ENCODE measurements at places on chromosomes 16 and 17.

DNA sequence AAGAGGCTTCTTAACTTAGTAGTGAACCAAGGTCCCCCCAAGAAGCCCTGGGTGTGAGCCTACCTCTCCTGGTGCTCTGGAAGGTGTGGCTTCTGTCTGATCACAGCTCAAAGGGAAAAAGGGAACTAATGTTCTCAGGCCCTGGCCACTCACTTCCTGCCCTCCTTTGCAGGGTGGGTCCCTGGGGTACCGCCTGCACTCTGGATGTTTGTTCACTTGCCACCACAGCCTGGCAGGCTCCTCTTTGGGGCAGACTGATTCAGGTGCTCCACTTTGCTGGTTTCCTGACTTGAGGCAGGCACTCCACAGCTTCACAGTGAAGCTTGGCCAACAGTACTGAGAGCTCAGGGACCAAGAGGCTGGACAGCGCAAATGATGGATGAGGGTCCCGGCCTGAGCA lies 5.9 kb upstream of the MYO15A start:
- DNase-seq = no peak

GRCh38 chr16:4651827-4652226 lies 27.2 kb downstream of the MGRN1 start:
- no peak for DNase-seq

- DNase-seq = no peak
Observed at GRCh38 chr16:89505204-89506112, 2.7 kb upstream of the SPG7 start.

DNA sequence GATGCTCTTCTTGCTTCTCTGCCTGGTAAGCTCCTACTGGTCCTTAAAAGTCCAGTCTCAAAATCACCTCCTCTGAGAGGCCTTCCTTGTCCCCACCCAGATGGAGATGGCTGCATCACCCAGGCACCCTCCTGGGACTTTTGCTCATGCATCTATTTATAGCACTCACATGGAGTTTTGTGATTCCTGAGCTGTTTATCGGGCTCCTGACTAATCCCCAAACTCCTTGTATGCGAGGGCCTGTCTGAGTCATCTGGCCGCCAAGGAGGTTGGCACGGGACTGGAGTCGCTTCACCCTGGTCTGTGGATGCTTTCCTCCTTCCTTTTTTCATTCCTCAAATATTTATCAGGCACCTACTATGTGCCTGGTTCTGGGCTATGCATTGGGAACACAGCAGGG lies 2.3 kb upstream of the MAP2K3 start:
- DNase-seq = no peak

DNA sequence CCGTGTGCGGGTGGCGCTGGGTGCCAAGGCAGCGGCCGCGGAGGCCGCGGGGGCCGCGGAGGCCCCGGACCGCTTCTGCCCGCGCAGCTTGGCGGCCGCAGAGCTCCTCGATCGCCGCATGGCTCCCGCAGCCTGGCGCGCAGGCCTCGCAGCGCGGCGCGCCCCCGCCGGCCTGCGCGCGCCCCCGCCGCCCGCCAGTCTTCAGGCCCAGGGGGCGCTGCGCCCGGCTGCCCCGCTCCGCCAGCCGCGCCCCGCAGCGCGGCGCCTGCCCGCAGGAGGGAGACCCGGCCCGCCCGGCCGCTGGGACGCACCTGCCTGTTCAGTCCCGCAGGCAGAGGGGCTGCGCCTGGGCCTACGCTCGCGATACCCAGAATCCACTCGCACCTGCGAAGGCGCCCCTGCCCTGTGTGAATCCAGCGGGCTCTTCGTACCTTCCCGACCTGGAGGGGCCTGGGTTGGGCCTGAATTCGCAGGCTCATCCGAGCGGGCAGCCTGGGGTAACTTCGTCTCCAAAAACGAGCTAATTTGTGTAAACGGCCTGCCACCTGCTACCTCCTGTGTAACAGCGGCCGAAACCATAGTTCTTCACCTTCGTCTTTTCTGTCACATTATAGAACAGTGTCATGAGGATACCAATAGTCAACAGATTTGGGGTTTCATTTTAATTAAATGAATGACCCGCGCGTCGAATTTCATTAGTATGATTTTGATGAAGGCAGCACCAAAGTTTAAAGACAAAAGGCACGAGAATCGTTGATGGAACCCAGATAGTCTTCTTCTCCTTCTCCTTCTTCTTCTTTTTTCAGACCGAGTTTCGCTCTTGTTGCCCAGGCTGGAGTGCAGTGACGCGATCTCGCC lies at the start of gene CENPV:
TSS of gene CENPV (minus strand) at position 153 of the 858 bp plus-strand sequence. CDS start at position 120, 33 bp downstream.
- DNase-seq = no peak

GRCh38 chr16:78507576-78507975 lies 408.1 kb downstream of the WWOX start:
- DNase-seq = no peak

DNA sequence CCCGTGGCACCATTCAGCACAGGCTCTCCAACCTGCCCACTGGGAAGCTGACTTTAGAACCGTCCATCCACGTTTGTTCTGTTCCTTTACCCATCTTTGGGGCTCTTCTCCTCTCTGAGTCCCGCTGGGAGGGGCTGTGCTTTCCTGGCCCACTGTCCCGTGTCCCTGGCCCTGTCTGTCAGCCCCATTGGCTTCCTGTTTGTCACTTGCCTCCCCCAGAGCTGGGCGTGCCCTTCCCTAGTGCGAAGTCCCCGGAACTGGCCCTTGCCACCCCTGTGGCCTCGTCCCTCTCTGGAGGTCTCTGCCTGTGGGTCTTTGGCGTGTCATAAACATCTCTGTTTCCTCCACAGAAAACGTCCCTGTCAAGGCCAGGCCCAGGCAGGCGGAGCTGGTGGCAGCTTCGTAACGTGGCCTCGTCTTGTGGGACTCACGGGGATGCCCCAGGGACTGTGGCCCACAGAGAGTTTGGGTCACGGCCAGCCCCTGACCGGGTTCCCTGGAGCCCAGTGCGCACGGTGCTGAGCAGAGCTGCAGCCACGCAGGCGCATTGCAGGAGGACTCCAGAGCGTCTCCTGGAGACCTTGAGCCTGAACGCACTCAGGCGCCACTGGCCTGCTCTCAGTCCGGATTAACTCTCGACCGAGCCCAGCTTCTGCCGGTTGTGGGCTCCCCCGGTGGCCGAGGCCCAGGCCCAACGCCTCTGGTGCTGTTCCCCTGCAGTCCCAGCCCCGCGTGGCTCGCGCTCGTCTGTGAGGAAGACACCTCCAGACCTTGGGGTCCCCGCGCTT lies 7.3 kb downstream of the CHMP6 start:
- DNase-seq = no peak

DNA sequence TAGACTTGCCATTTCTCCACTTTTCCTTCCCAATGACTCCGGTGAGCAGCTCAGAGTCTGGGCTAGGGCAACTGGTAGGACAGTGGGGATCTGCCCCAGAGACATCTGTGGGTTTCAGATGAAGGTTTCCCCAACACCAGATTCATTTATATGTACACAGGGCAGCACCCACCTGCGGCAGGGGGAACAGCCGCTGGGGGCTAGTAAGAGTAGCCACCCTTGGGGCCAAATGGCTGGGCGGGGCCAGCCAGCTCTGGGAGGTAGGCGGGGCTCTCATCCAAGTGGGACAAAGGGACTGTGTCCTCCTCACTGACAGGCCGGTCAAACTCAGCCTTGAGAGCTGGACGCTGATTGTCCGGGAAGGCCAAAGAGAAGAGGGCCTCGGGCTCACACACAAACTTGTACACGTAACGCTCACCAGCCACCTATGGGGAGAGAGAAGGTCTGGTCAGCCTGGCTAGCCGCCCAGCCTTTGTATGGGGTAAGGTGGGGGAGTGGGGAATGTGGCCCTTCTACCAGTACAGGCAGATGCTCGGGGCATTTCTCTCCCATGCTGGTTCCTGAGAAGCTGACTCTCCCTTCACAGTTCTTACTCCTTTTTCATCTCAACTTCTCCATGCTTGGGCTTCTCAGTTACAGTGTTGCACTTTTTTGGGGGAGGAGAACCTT lies 17.7 kb downstream of the ETV4 start:
- DNase-seq = no peak

GRCh38 chr16:89010210-89010925 lies 33.4 kb upstream of the CBFA2T3 start:
- DNase-seq = no peak

DNA sequence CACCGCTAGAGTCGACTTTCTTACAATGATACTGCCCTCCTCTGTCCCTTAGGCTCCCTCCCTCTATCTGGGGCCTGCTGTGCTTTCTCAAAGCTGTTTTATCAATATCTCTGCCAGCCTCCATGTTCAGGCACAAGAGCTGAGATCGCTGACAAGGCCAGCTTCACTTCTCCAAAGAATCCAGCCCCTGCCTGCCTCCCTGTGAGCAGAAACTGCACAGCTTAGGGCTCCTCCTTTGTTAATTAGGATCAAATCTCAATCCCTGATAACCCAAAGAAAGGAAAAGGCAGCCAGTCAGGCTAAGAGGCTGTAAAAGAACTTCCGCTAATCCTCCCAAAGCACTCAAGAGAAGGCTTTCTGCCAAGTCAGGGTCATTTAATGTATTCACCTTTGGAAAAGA lies 616.0 kb upstream of the CDH11 start:
- no peak for DNase-seq

DNA sequence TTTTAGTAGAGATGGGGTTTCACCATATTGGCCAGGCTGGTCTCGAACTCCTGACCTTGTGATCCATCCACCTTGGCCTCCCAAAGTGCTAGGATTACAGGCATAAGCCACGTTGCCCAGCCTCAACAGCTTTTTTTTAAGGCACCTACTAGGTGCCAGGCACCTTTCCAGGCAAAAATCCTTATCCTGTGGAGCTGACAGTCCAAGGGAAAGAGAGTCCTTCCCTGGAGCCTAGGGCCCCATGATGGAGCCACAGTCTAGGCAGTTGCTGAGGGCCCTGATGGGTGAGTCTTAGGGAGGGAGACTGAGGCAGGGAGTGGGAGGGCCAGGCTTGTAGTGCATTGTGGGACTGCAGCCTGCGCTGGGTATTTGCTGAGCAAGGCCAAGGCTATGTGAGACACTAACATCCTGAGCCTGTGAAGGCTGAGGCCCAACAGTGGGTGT lies 79.6 kb upstream of the TOB1 start:
- DNase-seq = no peak

DNA sequence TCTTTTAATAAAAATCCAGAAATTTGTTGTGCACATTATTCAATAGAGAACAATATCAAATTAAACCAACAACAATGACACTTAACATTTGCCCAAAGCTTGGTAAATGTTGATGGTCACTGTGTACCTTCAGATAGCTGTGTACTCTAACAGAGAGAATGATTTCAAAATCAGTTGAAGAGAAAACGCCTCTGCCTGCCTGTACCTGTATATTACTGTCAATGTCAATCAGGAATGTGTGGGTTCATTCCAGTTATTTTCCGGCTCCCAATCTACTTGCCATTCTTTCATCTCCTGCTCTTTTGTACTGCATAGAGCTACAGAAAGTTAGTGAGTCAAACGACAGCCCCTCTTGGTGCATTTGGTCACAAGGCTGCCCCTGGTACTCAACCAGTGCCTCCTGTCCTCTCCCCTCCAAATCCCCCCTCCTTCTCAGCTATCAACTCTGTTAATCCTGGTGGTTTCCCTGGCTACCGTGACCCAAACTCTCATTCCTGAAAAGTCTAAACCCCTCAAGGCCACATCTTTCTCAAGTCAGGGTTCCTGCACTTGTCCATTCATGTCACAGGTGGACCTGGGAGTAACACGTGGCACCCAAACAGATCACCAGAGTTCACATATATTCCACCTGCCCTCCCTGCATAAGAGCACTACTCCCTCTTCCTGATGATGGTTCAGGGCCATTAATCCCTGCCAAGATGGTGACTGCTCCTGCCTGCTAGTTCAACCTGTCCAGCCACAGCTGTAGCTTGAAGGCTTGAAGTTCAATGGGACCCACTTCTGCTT lies 13.6 kb upstream of the ARL4D start:
- DNase-seq = no peak

GRCh38 chr16:3694051-3694450 lies 23.3 kb downstream of the TRAP1 start:
- DNase-seq = no peak

DNA sequence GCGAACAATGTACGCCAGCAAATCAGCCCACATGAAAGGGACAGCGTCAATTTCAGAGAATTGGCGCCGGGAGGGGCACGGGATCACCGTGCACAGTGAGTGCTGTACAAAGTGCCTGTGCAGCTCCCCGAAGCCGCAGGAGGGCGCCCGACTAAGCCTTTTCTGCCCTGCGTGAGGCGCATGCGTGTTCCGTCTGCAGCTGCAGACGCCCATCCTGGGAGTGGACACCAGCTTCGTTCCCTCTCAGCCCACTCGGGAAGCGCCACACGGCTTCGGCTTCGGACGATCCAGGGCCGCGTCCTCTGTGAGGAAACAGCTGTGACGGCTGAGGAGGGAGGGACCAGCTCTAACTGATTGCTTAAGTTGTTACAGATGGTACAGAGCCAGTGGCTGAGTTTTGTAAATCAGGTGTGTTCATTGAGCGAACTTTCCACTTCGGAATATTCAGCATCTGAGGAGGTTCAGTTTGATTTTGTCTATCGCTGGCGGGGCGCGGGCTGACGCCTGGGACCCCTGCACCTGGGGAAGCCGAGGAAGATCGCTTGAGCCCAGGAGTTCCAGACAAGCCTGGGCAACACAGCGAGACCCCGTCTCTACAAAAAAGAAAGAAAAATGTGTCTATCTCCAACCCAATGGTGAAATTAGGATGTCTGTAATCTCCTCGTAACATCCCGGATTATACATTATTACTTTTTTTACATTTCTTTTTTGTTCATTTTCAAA lies 15.4 kb upstream of the ZNF287 start:
- DNase-seq = peak; percentile 66

DNA sequence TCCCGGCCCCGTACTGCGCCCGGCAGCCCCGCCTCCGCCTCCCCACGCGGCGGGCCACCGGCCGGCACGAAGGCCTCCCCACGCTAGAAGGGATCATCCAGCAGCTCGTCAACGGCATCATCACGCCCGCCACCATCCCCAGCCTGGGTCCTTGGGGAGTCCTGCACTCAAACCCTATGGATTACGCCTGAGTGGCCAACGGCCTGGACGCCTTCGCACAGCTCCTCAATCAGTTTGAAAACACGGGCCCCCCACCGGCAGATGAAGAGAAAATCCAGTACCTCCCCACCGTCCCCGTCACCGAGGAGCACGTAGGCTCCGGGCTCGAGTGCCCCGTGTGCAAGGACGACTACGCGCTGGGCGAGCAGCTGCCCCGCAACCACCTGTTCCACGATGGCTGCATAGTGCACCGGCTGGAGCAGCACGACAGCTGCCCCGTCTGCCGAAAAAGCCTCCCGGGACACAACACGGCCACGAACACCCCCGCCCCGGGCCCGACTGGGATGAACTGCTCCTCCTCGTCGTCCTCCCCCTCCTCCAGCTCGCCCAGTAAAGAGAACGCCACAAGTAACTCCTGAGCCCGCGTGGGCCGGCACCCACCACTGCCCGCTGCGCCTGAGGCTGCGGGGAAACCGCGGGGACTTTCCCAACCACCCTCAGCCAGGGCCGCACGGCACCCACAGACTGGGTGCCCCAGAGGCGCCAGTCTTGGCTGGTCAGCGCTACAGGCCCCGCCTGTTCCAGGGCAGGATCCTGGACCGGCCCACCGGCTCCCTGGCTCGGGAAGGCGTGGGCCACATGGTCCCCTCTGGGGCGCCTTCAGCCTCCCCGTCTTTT lies 39.0 kb upstream of the AKAP1 start:
- no peak for DNase-seq

Data from NCI-H1436 treated with DMSO at 0.1 percent for 48 hours (cell line).